Endothelial cell (in vitro differentiated cells): ENCODE measurements at places on chromosomes 2 and 18.
A peak's percentile ranks its signal among the peaks of the same experiment; 100 is the strongest.

GRCh38 chr2:146661473-146662096 is 1183.2 kb upstream of the ACVR2A start:
- DNase-seq, result peak; percentile 11

DNA sequence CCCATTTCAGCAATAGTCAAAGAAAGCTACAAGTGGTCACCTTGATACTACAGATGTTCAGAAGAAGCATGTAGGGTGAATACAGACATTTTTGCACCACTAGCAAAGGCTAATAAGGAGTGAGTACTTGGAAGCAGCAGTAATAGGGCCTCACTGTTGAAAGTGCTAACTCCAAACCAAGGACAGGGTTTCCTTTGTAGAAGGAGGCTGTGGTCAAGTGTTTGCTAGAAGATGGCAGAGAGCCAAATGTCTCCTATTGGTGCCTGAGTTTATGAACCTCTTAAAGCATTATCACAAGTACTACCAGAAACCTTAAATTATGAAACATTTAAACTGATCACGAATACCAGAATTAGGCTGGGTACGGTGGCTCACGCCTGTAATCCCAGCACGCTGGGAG is 308.1 kb downstream of the ZEB2 start:
- DNase-seq, result no peak

DNA sequence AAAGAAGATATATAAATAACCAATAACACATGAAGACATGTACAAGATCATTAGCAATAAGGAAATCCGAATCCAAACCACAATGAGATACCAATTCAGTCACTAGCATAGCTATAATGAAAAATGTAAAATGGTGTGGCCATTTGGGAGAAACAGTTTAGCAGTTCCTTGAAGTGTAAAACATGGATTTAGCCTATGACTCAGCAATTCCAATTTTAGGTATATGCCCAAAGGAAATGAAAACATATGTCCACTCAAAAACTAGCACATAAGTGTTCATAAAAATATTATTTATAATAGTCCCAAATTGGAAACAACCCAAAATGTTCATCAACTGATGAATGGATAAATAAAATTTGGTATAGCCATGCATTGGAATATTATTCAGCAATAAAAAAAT is 165.5 kb upstream of the CRIM1 start:
- no peak for DNase-seq

DNA sequence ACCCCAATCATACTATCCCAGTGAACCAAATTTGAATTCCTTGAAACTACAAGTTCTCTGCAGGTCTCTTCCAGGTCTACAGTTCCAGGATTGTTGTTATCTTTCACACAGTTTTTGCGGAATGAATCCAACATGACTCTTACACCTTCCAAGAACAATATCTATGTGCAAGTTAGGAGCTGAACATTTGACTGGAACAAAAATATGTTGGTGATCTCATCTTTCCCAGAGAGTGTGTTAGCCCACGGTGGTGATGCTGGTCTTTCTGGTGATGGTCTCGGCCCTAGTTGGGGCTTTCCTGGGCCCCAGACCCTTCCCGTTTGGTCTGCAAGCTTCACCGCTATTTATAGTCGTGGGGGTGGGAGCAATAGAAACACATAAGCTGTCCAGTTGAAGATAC is 173.7 kb downstream of the TPGS2 start:
- DNase-seq, result no peak

DNA sequence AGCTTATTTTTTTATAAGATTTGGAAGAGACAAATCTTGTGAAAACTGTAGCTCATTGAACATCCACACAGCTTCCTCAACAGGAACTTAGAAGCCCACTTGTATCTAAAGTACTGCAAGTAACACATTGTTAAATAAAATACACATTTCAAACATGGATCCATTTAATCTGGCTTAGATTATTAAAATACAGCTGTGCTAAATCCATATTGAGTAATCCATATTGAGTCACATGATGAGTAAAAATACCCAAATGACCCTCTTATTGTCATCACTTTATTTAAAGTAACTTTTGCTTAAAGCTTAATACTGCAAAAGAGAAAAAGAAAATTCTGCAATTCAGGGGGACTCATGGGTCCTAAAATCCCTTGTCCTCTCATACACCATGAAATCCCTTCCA is 133.3 kb downstream of the OSR1 start:
- DNase-seq, result no peak

DNA sequence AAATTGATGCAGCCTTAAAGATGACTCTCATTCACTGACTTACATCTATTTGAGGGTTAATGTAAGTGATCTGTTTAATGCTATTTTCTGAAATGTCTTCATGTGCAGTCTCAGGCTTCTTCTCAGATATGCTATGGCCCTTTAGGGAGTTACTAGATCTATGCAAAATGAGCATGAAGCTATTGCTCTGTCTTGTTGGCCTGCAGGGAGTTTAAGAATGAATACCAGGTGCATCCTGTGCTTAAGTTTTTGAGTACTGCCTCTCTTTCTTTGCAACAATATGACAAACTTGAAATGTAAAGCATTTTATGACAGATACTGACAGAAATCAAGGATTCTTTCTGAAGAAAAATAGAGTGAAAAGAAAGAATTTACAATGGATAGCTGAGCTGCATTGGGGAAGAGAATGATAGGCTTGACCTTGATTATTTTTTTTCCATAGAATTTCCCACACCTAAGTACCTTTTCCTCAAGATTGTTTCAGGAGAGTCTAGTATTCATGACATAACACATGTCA is 1058.3 kb upstream of the TMEFF2 start:
- no peak for DNase-seq

GRCh38 chr2:137928547-137929518 is 35.4 kb upstream of the HNMT start:
- no peak for DNase-seq

DNA sequence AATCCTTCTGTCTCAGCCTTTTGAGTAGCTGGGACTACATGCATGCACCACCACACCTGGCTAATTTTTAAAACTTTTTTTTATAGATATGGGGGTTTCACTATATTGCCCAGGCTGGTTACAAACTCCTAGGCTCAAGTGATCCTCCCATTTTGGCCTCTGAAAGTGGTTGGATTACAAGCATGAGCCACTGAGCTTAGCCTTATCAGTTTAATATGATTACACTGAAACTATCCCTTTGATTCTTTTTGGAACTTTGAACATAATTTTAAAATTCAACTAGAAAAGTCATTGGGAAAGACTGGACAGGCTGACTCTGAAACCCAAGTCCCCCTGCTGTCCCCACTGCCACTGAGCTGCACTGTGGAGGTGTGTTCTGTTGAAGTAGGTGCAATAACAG is 114.8 kb downstream of the ARL4C start:
- no peak for DNase-seq

DNA sequence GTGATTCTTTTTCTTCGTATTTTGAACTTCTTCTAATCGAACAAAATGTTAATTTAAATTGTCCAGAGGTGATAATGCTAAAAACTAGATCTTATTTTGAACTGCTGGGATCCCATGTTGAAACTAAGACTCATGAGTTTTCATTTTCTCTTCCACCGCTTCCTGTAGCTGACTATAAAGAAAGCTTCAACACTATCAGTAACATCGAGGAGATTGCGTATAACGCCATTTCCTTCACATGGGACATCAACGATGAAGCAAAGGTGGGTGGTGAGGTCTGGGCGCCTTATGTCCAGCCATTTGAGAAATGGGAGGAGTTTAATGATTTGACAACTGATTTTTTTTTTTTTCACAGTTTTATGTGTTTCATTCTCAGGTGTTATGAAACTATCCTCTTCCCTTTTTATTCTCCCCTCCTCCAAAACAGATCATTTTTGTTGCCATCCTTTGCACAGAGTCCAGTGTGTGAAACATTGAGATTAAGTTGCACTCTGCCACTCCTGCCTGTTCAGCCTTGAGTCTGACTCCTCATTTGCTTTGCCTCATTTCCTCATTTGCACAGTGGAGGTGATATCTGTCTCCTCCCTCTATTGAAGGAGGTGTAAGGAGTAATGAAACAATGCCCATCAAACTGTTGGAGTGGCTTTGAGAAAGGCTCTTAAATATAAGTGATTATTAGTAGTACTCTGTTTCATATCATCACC is 13.8 kb downstream of the GRHL1 start:
- DNase-seq, result no peak

- no peak for DNase-seq
These were observed 49.9 kb upstream of the HS6ST1 start for GRCh38 chr2:128368437-128369107.

- DNase-seq, result no peak
These were observed 39.4 kb upstream of the NFE2L2 start for GRCh38 chr2:177303939-177304338.

DNA sequence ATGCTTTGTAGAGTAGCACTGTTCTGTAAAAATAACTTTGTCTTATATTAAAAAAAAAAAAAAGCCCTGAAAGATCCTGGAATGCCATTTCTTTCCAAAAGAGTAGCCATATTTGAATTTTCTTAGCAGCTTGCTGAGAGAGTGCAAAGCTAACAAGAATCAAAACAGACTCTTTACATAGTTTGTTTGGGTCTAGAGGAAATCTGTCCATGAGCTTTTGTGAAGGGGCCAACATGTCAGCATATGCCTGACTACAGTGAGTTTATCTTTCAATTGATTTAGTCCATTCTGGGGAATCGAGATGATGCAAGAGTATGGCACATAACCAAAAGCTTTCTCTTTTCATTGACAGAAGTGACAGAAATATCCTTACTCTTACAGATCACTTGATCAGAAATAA is 777.7 kb upstream of the ACVR2A start:
- no peak for DNase-seq

DNA sequence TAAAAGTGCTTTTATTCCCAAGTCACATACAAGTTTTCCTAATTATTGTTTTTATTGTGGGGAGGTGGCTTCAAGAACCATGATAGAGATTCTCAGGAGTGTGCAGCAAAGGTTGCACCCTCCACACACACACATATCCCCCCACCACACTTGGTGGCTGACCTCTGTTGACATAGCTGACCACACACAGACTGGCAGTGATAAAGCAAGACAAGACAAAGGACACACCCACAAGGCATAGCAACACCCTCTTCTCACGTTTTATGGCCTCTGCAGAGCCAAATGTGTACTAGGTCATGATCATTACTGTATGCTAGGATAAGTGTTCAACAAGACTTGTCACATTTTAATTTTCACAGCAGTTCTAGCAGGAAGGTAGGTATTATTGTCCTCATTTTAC is 143.0 kb upstream of the EPC2 start:
- no peak for DNase-seq

DNA sequence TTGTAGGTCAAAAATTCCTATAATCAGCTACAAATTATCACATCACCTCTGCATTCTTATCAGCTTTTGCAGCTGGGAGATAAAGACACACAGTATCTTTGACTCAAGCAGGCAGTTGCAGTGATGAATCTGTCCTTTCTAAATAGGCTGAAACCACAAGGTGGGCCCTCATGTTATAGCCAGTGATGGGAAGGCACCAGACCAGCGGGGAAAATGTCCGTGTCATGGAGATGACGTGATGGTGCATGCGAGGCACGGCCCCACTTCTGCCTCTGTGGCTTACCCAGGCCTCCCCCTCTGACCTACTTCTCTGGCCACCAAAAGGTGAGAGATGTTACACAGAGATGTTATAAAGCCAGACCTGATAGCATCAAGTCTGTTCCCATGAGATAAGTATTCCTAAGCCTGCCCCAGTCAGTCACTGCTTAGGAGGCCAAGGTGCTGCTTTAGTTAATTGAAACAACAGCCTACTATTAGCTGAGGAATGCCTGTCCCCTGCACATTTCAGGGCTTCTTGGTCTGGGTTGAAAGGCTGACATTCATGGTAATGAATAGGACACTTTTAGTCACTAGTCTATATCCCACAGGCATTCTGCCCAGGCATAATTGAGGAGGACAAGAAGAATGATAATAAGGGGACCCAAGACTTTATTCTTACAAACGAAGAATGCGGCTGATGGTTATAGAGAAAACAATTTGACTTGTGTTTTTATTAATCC is 327.9 kb downstream of the LPIN1 start:
- no peak for DNase-seq

DNA sequence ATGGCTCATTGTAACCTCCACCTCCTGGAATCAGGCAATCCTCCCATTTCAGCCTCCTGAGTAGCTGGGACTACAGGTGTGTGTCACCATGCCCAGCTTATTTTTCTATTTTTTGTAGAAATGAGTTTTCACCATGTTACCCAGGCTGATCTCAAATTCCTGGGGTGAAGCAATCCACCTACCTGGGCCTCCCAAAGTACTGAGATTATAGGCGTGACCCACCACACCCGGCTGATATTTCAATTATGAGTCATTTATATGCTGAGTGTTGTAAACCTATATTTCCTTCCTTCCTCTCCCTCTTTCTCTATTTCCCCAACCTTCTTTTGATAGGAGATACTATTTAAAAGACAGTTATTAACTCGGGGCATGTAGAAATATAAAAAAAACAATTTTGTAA is 469.6 kb upstream of the ID2 start:
- no peak for DNase-seq

DNA sequence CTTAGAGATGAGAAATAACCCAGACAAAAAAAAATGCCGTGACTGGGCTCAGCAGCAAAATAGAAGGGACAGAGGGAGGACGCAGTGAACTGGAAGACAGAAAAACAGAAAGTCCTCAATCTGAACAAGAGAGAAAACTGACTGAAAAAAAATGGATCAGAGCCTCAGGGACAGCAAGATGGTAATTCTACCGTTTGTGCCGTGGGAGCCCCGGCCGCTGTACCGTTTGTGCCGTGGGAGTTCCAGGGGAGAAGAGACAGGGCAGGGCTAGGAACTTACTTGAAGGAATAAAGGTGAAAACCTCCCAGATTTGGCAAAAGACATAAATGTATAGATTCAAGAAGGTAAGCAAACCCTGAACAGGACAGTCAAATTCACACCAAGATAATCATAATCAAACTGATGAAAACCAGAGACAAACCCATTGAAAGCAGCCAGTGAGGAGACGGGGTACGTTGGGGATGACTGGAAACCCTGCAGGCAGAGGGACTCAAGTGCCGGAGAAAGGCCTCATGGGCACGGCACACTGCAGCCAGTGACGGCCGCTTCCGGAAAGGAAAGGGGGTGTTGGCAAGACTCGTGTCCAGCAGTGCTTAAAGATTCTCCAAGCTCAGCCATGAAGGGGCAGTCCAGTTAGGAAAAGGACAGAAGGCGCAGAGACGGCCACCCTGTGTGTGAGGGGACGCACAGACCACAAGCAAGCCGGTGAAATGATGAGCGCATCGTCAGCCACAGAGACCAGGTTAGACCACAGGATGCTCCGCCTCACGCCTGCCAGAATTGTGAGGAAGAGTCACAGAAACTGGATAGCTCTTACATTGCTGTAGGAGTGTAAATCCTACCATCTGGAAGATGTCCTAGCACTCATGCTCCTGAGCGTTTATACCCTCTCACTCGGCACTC is 40.0 kb upstream of the NFATC1 start:
- DNase-seq, result no peak

- no peak for DNase-seq
These were observed 141.9 kb downstream of the SLC4A3 start for GRCh38 chr2:219769090-219769910.
